ENCODE measurements at places on chromosomes 16 and 17.
A peak's percentile ranks its signal among the peaks of the same experiment; 100 is the strongest.

DNA sequence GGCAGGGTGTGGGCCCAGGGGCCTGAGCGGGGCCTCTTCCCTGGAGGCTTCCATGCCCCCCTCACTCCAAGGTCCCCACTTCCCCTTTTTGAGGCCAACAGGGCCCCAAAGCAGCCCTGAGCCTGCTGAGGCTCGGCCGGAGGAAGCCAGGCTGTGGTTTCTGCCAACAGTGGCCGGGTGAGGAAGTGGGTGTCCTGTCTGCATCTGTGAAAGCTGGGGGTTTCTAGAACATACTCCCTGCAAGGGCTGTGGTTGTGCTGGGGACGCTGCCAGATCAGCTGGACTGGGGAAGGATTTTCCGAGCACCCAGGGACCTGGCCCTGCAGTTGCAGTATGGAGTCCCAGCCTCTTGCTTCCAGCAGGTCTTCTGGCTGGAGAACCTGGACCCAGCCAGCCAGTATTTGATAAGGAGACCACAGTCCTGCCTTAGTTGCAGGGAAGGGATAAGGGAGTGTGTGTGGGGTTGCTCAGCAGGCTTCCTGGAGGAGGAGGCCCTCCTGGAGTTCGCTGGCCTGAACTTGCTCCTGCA, 15.7 kb downstream of the ADCY7 start:
- peak; percentile 86 for DNase-seq

DNA sequence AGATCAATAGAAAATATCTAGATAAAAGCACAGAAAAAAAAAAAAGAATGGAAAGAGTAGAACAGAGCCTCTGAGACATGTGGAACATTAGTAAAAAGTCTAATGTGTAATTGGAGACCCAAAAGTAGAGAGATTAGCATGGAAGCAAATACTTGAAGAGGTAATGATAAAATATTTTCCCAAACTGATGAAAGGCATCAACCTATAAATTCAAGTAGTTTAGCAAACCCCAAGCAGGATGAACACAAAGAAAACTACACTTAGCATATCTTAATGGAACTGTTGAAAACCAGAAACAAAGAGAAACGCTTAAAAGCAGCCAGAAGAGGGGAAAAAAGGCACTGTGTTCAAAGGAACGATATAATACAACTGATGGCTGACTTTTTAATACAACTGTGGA, 16.4 kb downstream of the NF1 start:
- DNase-seq = no peak

DNA sequence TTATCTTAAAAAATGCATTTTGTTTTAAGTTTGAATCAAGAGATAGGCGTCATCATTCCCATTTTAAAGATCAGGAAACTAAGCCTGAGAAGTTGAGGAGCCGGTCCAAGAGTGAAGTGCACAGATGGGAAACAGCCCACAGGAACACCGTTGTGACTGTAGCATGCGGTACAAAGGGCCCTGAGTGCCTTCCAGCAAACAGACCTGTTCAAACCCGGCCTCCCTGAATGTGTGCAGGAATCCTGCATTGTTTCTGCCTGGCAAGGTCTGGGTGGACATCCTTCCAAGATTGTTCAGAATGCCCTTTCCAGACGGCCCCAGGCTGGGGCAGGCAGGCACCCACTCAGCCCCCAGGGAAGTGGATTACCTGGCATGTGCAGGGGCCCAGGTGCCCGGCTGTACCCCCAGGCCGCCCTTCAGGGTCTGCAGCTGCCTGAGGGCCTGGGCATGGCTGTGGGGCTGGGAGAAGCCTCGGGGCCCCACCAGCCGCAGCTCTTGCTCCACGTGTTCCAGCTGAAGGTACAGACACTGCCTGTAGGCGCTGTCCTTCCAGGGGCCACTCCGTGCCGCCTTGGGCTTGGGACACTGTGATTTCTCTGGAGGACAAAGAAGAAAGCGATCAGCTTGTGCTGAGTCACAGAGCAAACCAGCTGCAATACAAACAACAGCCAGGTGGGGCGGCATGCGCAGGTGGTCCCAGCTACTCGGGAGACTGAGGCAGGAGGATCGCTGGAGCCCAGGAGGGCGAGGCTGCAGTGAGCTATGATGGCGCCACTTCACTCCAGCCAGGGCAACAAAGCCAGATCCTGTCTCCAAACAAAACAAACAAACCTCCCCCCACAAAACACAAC, 45.0 kb upstream of the GCSH start:
- no peak for DNase-seq

DNA sequence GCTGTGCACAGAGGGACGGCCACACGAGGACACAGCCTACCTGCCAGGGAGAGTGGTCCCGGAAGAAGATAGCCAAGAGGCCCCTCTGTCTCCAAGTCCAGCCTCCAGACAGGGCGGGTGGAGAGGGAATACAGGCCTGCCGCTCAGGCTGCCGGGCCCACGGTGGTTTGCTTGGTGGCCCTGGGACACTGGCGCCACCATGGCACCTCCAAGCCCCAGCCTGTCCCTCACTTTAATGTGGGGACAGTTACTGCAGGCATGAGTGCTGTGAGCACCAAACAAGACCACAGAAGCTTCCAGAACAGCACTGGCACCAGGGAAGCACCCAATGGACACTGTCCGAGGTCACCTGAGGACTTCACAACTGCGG, 22.0 kb upstream of the CHMP6 start:
- DNase-seq = no peak

DNA sequence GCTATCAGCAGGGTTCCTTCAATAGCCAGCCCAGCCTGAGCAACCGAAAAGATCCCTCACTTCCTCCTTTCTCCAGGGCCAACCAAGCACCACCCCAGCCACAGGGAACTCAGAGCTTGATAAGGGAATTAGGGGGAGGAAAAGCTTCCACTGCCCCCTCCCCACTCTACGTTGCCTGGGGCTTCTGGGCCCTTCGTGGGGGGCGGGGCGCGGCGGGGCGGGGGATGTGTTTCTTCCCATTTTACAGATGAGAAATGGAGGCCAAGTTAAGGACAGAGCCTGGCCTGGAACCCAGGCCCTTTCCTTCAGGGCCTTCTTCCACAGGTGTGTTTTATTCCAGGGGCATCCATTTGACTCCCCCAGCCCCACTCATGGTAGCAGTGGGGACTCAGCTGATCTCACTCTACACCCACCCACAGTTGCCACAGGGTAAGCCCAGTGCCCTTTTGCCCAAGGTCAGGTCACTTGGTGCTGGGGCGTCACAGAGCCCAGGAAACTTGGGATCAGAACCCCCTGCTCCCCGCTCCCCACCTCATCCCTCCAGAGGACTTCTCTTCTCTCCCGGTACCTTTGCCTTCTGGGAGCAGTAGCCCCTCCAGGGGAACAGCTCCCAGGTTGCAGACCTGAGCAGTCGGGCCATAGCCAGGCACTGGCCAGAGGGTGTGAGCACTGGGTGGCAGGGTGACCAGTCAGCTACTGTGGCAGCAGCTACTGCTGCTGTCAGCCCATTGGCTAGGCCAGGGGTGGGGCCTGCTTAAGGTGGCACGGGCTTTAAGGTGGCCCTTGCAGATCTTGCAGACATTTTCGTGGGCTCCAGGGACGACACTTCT, at the start of gene LDHD:
TSS of gene LDHD (minus strand) at position 700 of the 830 bp plus-strand sequence. CDS start at position 640, 60 bp downstream.
- DNase-seq = peak; percentile 3

DNA sequence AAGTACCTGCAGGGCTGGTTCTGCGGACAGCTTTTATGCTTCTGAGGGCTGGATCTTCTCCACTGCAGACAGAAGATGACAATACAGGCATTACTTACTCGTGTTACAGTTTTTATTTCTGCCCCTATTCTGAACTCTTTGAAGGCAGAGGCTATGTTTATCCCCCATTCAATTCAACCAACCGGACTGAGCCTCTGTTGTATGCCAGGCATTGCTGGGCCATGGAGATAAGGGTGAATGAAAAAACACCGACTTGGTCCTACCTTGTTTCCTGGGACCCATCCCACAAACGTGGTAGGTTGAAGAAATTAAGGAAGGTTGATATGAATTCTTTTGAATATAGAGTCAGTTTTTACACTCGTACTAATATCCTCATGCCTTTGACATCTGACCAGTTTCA, 10.0 kb upstream of the HP start:
- DNase-seq = no peak

GRCh38 chr17:61232871-61233270, 166.8 kb upstream of the TBX2 start:
- DNase-seq = no peak

- DNase-seq = no peak
These were observed 14.8 kb downstream of the RAI1 start for GRCh38 chr17:17696085-17696484.

- DNase-seq = no peak
These were observed 37.2 kb downstream of the LITAFD start for GRCh38 chr16:8919089-8919933.

DNA sequence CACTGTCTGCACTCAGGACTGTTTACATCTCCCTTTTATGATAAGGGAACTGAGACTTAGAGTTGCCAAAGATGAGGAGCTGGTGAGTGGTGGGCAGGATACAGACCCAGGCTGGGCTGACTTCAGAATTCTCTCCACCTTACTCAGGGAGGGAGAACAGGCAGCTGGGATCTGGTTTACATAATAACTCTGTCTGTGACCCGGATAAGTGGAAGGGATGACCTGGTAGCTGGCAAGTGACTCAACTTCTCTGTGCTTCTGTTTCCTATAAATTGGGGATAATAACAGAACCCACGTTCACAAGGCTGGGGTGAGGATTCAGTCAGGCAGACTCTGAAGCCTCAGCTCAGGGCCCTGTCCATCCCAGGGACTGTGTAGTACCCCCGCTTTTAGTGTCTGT, 2.6 kb downstream of the SNX20 start:
- no peak for DNase-seq

- DNase-seq = no peak
These were observed 91.2 kb upstream of the CREBBP start for GRCh38 chr16:3971706-3972105.
